ENCODE measurements at places on chromosomes 1 and 21.

GRCh38 chr1:17423781-17424245, 15.7 kb downstream of the RCC2 start:
- DNase-seq, result no peak

GRCh38 chr1:45658171-45658570, 28.2 kb downstream of the GPBP1L1 start:
- no peak for DNase-seq

GRCh38 chr1:42586016-42586415, 72.2 kb upstream of the PPIH start:
- no peak for DNase-seq

DNA sequence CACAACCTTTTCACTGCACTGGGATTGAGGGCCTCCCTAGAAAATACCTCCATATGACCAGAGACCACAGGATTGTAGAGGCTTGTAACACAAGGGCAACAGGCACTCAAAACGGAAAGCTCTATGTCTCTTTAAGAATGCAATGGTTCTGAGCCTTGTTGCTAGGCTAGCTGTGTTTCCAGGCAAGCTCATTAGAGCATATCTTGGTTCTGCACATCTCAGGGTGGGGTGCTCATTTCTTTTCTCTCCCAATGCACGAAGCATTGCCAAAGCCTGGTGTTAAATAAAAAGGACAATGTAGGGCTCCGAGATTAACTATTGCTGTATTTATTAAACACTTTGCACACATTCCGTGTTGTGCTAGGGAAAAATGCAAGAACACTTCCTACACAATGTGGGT, 315.9 kb downstream of the PRDM2 start:
- no peak for DNase-seq

DNA sequence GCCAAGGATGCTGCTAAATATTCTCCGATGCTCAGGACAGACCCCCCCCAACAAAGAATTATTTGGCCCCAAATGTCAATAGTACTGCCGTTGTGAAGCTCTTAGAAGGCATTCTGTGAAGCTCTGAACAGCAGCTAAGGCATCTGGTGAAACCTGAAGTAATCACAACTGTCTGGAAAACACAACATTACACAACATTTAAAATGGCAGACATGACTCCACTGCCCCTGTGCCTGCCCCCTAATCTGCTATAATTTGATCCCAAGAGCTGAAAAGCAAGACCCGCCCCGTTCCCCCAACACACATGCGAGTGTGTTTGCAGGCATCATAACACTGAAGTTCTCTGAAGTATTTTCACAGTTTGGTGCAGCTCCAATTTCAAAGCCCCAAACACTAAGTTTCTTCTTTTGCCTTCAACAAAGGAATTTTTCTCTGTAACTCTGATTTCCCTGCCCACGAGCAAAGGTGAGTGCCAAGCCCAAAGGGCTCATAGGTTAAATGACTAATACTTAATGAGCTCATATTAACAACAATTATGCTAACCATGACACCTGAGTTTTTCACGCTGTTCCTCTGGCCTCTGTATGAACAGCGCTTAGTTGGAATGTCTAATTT, 129.2 kb downstream of the CLIC6 start:
- DNase-seq, result no peak

DNA sequence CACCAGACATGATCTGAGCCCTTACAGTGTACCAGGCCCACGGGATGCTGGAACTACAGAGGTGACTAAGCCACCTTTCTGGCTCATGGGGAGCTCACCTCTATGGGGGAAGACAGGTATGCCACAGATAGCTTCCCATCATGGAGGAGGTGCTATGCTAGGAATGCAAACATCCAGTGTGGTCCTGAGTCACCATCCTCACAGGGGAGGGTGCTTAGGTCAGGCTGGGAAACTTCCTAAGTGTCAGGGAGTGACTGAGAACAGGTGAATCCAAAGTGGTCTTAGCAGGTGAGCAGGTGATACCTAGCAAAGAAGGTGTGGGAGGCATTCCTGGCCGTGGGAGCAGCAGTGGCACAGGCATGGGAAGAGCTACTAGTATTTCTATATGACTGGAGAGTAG, 8.6 kb upstream of the RASSF5 start:
- DNase-seq, result no peak

DNA sequence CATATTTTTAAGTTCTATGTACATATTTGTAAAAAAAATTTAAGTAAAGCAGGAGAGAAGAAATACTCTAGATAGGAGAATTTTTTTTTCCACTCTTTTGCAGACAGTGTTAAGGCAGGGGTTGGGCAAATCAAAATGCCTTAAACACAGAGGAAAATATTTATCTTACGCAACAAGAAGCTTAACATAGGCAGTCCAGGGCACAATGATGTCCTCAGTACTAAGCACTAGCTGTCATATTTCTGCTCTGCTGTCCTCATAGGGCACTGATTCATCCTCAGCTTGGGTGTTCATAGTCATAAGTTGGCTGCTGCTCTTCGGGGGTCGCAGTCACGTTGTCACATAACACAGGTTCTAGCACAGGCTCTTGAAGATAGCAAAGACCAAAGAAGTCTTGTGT, 247.4 kb downstream of the PTBP2 start:
- DNase-seq, result no peak

DNA sequence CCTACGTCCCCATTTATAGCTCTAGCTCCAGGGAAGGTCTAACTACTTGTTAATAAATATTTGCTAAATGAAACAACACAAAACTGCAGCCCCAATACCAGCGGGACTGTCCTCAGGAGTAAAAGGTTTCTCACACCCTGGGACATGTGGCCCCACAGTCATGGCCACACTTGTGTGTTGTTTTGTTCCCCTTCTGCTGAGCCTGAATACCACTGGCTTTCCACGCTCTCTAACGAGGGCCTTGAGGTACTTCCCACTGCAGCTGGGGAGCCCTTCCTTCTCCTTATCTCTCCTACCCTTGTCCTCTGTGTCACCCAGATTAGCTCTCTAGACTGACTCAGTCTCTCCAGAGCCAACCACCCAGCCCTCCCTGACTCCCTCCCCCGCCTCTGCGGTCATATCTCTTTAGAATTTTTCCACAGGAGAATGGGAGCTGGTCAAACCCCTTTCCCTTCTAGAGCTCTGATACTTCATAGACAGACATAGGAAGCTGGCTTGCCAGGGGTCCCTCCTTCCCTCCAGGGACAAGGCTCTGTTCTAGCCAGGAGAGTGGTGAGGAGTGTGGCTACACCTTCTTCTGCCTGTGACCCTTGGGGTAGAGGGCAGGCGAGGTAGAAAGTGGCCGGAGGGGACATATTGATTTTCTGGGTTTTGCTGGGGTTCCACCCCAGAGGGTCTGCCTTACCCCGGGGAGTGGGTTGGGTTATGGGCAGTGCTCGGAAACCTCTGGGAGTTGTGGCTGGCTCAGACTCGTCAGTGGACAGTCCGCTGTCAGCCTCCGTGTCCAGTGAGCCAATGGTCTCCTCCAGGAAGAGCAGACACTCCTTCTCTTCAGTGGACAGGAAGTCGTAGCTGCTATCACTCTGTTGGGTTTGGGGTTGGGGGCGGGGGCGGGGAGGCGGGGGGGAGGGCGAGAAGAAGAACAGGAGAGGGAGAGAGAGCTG, 8.1 kb downstream of the C1orf116 start:
- no peak for DNase-seq

DNA sequence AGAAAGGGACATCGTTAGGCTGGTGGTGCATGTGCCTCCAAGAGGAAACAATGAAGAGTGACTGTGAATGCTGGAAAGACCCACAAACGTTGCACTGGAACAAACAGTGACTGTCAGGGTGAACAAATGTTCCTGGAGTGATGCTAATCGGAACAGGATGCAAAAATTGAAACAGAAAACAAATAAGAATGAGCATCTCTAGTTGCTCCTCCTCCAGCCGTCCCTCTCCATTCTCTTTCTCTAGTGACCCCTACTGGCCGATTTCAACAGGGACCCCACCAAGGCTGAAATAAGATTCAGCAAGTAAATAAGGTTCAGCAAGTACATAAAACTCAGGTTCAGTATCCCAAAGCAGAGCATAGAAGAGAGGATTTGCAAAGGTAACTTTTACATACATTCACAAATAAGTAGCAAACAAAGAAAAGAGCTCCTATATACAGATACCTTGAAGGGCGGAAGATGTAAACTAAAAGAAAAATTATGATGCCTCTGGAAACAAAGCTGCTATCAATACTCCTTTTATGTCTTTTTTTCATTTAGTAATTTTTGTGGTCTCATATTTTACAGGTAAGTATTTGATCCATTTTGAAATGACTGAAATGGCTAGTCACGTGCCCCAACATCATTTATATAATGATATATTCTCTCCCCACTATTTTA, 836.1 kb upstream of the ADAMTS5 start:
- DNase-seq, result no peak

GRCh38 chr1:178330153-178330552, 166.6 kb downstream of the CLEC20A start:
- DNase-seq, result no peak

GRCh38 chr21:42140196-42140934, 69.2 kb downstream of the UMODL1 start:
- no peak for DNase-seq

GRCh38 chr1:186476264-186477040, 15.5 kb upstream of the PDC start:
- DNase-seq, result no peak

- DNase-seq, result no peak
These were observed 5.5 kb upstream of the PLEKHM2 start for GRCh38 chr1:15678578-15678977.

GRCh38 chr1:16172964-16173446, 17.1 kb upstream of the EPHA2 start:
- DNase-seq, result no peak

DNA sequence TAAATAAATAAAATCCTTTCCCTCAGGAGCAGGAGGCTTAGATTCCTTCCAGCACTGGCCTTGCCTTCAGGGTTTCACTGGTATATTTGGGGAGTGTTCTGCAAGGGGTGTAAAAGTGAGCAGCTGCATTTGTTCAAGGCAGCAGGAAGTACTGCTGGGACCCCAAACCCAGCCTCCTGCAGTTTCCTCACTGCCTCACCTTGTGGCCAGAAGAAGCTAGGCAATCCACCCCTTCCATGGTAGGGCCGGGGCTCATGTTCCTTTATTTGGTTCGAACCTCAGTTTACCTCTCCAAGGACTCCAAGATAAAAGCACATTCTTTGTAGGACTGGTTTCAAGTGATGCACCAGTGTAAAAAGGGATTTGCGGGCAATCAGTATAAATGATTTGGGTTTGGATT, 21.0 kb upstream of the CFAP126 start:
- DNase-seq, result no peak

GRCh38 chr1:235980976-235981375, 83.9 kb downstream of the NID1 start:
- no peak for DNase-seq

DNA sequence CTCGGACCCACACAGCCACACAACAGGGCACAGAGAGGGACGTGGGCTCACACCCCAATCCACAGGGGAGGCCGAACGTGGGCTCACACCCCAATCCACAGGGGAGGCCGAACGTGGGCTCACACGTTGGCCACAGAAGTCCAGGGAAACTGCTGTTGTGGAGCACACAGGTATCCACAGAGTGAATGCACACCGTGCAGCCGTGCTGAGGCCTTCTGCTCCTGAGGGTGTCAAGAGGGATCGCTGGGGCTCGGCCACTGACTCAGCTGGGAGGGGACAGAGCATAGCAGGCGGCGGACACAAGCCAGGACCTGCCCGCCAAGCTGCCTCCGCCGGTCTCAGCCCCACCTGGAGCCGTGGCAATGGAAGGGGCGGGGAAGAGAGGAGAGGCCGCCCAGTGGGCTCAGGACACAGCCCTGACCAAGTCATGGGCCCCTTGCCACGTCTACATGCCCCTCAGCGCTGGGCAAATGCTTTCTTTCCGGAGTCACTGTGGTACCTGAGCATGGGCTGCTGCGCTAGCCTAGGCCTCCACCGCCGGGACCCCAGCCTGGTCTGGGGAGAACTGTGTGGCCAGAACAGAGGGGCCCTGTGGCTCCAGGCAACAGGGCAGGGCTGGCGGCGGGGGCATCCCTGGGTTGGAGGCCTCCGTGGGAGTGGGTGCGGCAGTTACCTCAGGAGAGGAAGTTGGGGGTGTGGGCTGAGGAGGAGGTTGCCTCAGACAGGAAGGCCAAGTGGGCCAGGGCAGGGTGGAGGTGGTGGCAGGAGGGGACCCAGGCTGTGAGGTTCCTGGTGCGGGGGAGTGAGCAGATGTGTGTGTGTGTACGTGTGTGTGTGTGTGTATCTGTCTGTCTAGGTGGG, 1.2 kb downstream of the SYTL1 start:
- no peak for DNase-seq

GRCh38 chr21:28779914-28780313, 212.8 kb downstream of the LTN1 start:
- no peak for DNase-seq

DNA sequence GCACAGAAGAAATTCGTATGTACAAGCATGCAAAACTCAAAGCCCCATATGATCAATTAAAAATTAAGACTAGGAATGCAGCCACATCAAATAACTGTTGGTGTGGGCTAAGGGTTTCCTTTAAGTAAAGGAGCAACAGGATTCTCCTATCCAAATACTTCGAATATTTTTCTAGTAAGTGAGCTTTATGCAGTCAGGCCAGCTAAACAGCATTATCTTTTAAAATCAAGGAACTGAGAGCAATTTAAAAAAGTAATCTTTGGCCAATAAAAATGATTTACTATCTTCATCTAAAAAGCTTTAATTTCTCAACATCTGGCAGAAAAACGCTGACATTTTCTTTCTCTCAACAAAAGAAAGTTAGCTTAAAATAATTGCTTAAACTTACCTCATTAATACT, 19.8 kb downstream of the CNN3 start:
- DNase-seq, result no peak

DNA sequence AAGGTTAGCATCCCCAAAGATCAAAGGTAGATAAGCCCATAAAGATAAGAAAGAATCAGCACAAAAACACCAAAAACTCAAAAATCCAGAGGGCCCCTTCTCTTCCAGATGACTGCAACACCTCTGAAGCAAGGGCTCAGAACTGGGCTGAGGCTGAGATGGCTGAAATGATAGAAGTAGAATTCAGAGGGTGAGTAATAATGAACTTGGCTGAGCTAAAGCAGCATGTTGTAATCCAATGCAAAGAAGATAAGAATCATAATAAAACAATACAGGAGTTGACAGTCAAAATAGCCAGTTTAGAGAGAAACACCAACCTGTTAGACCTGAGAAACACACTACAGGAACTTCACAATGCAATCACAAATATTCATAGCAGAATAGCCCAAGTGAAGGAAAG, 406.9 kb upstream of the CXADR start:
- no peak for DNase-seq

- DNase-seq, result peak; percentile 35
These were observed 626 bp downstream of the CXADR start for GRCh38 chr21:17513214-17514123.

GRCh38 chr1:25608488-25609178, 8.0 kb upstream of the MAN1C1 start:
- DNase-seq, result peak; percentile 10

- DNase-seq, result no peak
These were observed 98.8 kb downstream of the NOS1AP start for GRCh38 chr1:162168261-162168660.
